Jurkat, Clone E6-1 (cell line): ENCODE measurements at places on chromosomes 16 and 17.
A peak's percentile ranks its signal among the peaks of the same experiment; 100 is the strongest.

DNA sequence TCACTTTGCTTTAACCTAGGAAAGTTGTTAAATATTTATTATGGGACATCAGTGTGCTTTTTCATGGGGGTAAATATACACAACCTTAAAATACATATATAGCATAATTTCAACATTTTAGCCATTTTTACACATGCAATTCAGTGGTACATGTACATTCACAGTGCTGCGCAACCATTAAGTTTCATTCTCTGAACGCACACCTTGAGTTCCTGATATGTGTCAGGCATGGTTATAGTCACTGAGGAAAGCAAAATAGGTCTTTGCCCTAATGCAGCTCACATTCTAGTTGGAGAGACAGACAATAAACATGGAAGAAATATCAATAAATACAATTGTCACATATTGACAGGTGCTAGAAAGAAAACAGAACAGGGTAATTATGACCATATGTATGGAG, 12.8 kb upstream of the CNEP1R1 start:
- no peak for DNase-seq

DNA sequence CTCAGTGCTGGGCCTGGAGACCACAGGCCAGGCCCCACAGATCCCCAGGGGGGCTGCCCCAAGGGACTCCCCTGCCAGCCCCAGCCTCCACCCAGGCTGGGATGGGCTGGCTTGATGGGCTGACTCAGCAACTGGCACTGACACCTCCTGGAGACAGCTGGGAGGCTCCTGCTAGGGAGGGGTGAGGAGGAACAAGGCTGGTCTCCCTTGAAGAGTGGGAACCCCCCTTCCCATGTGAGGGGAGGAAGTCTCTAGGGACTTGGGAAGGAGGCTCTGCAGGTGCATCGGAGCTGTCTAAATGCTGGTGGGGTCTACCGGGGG, 10.4 kb downstream of the NHERF1 start:
- DNase-seq, result no peak

DNA sequence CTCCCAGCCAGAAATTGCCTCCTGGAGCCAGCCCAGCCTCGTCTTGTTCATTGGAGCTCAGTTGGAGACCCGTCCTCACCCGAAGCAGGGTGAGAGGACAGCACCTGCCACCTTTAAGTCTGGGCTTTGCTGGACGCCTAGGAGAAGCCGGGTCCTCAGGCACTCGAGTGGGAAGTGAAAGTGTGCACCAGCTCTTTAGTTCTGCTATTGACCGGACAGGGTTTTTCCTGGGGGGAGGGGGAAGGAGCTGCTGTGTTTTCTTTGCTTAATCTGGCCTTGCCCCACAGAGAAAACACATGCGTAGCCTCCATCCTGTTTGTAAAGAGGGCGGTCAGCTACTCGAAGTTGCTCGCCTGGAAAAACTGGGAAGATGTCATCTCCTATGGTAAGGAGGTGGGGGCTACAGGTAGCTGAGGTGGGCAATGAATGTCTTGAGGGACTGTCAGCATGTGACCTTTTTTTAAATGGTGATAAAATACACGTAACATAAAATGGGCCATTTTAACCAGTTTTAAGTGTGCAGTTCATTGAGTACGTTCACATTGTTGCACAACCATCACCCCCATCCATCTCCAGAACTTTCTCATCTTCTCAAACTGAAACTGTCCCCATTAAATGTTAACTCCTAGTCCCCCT, 34.4 kb downstream of the CMIP start:
- DNase-seq, result no peak

DNA sequence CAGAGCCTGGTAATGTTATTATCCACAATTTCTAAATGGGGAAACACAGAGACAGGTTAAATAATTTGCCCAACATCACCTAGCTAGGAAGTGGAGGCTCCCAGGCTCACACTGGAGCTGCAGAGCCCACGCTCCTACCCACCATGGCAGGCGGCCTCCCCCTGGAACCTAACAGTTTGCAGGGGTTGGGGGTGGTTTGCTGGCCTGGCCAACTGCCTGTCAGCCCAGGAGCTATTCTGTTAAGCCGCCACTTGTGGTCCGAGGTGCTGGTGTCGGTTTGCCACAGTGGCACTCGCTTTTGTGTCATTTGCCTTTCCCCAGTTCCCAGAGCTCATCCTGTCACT, 3.6 kb downstream of the PRCD start:
- no peak for DNase-seq

GRCh38 chr16:80033783-80034468, 433.4 kb upstream of the MAF start:
- no peak for DNase-seq

- DNase-seq, result no peak
Observed at GRCh38 chr17:19366637-19366972, 4.1 kb upstream of the B9D1 start.

GRCh38 chr17:56910509-56911235, 3.2 kb downstream of the TRIM25 start:
- DNase-seq, result no peak

DNA sequence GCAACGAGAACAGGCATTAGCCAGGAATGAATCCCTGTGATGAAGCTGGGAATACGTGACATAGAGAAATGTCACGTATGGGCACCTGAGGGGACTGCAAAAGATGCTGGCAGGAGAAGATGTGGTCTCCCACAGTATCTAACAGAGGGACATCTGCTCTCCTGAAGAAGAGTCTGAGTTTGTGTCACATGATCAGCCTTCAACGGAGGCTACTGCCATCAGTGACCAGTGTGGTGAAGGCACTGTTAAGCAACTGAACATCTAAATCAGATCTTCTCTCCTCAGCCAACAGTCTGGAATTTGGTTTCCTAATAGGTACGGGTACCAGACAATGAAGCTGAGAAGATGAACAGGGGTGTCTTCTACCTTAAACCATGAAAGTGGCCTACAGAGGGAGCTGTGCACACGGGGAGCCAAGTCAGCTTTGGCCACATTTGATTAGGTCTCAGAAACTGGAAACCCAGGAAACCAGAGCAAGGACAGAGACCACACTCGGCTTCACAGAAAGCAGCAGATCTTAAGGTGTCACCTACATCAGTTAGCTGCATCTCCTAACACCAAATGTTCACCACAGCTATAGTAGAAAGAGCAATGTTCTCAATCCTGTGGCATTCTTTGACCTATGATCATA, 41.8 kb downstream of the BRD7 start:
- peak; percentile 37 for DNase-seq

DNA sequence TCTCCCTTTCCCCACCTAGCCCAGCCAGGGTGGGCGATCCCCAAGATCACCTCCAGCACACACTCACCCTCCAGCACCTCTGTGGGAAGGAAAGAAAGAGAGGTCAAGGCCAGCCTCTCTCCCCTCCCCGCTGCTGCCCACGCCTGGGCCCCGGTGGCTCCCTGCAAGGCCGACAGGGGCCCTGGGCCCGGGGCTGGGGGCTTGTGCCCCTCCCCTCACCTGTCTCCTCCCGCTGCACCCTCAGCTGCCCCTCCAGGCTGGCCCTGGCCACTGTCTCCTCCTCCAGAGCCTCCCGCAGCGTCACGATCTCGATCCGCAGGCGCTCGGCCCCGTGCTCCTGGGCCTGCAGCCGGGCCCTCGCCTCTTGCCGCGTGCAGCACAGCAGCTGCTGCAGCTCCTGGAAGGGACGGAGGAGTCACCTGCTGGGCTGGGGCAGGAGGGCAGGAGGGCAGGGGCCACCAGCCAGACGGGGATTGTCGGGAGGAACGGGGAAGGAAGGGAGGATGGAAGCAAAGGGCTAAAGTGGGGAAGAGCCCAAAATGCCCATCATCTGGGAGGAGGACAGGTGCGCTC, 19.2 kb downstream of the RABEP2 start:
- DNase-seq, result no peak

GRCh38 chr17:42849451-42850181, 1.4 kb upstream of the AOC3 start:
- DNase-seq, result no peak

DNA sequence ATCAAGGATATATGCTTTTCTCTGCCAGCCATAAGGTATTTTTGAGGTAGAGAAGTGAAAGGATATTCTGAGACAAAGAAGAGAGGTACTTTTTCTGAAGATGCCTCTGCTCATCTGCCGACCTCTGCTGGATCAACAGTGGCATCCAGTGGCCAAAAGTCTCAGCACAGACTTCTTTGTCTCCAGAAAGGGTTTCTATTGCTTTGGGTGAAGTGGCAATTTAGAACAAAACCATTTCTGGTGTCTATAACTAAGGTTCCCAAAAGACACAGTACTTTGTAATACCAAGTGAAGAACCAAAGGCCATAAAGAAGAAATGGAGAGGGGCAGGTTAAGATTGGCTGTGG, 155.2 kb upstream of the C17orf78 start:
- DNase-seq, result no peak

DNA sequence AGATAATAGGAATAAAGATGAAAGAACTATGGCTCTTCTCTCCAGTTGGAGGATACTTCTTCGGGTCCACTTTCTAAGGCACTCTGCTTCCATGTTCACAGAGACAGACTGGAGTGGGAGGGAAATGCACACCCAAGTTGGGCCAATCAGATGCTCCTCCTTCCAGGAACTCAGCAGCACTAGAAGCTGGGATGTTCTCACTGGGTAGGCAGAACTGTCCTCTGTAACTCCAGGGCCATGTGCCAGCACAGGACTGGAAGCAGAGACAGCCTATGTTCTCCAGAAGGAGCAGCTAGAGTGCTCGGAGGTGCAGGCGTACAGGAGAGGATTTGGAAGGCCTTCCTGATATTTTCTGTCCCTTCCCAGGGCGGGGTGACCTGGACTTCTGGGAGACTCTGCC, 49.9 kb upstream of the SREBF1 start:
- DNase-seq, result no peak

GRCh38 chr16:85605912-85606841, 6.9 kb upstream of the GSE1 start:
- no peak for DNase-seq

GRCh38 chr16:75550211-75550662, 5.8 kb downstream of the TMEM231 start:
- DNase-seq, result peak; percentile 35

DNA sequence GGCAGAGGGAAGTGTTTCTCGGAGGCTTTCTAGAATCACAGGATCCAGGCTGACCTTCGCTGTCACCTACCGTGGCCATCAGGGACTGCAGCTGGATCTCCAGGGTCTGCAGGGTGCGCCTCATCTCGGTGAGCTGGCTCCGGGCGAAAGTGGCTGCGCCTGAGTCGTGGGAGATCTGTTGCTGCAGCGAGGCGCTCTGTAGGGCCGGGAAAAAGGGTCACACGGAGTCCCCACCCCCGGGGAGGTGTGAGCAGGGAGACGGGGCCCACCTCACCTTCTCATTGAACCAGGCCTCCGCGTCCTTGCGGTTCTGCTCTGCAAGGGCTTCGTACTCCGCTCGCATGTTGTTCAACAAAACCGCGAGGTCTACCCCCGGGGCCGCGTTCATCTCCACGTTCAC, 2.9 kb downstream of the KRT28 start:
- no peak for DNase-seq

DNA sequence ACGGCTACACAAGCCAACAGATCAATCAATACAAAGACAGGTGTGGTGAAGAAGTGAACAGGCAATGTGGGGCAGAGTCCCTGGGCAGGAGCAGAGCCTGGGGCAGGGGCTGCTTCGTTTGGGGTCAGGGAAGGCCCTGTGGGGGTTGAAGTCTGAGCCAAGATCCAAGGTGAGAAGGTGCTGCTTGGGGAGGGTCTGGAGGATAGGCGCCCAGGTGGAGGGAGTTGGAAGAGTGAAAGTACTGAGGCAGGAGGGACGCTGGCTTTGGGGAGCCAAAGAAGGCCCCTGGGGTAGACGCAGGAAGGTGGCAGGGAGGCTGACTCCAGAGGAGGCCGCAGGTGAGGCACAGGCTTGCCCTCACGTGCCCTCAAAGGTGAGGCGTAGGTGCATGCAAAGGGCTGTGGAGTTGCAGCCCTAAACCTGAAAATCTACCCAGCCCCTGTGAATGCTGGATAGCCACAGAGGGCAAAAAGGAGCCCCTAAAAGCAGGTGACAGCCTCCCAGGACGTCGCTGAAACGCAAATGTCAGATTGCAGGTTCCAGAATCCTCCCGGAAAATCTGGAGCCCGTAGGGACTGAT, 33.3 kb downstream of the WFDC1 start:
- no peak for DNase-seq

GRCh38 chr16:69769404-69769803, 7.3 kb downstream of the WWP2 start:
- no peak for DNase-seq

DNA sequence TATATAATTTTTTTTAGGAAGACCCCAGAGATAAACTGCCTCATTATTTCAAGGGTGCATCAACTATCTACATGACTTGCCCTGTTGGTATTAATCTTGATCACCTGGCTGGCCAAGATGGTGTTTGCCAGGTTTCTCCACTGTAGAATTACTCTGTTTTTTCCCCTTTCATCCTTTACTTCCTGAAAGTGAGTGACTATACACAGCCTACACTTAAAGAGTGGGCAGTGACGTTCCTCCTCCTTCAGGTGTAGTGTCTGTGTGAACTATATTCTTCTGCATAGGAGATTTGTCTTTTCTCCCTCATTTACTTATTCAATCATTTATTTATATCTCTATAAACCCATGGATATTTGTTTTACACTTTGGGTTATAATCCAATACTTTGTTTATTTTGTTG, 246.7 kb downstream of the IRF8 start:
- no peak for DNase-seq

DNA sequence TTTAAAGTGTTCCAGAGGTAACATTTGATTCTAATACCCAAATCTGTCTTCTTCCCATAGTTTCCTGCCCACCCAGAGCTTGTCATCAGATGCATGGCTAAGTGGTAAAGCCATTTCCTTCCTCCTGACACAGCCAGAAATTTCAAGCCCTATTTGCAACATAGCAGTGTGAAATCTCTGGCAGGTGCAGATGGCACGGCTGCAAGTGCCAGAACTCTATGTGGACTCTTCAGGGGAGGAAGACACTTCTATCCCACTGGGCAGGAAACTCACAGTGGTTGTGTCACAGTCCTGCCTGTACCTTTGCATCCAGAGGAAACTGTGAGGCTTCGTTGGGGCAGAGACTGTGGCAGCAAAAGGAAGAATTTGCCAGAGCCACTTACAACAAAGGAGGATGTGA, 13.2 kb downstream of the DYNLRB2 start:
- no peak for DNase-seq

DNA sequence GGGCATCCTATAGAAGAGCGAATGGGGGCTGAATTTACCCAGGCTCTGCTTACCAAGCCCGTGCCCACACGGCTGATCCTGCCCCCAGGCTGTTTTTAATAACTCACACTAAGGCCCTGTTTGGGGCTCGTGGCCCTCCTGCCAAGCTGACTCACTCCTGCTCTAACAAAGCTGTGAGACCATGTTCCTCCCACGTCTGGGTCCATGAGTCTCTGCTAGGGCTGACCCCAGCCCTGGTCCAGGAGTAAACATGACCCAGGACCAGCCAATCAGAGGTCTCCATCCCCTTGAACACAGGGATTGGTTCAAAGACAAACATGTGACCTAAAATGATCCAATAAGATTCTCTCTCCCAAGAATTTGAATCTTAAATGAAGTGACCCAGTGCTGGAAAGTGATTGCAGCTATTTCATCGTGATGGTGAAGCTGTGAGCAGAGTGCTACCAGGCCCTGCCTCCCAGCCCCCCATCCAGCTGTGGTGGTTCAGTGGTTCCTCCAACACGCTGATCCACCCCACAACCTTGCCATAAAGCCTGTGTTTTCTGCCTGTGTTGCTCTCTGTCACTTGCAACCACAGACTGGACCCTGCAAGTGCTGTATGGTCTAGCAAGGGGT, 57.2 kb downstream of the C16orf82 start:
- DNase-seq, result no peak
